ENCODE measurements at places on chromosomes 2 and 18.

GRCh38 chr2:98158305-98158704 lies 71.3 kb downstream of the VWA3B start:
- H3K4me1 ChIP-seq, result no peaks in the 10 kb centered on the region
- peak; percentile 12 for DNase-seq
- no peaks in the 10 kb centered on the region for H3K27me3 ChIP-seq
- no peaks in the 10 kb centered on the region for H3K36me3 ChIP-seq
- H3K4me3 ChIP-seq, result no peak overlapping the region

GRCh38 chr2:109331896-109332848 lies 203.2 kb downstream of the SH3RF3 start:
- H3K27me3 ChIP-seq, result no peaks in the 10 kb centered on the region
- H3K27ac ChIP-seq, result no peak overlapping the region
- H3K36me3 ChIP-seq, result peaks cover 4% of the 10 kb centered on the region
- peak; percentile 60 for DNase-seq
- H3K4me3 ChIP-seq, result no peak overlapping the region

- DNase-seq, result no peak
- no peak overlapping the region for H3K4me3 ChIP-seq
- no peaks in the 10 kb centered on the region for H3K27me3 ChIP-seq
- peaks cover 3% of the 10 kb centered on the region for H3K4me1 ChIP-seq
These were observed 322.9 kb upstream of the KCNJ3 start for GRCh38 chr2:154375579-154375931.

DNA sequence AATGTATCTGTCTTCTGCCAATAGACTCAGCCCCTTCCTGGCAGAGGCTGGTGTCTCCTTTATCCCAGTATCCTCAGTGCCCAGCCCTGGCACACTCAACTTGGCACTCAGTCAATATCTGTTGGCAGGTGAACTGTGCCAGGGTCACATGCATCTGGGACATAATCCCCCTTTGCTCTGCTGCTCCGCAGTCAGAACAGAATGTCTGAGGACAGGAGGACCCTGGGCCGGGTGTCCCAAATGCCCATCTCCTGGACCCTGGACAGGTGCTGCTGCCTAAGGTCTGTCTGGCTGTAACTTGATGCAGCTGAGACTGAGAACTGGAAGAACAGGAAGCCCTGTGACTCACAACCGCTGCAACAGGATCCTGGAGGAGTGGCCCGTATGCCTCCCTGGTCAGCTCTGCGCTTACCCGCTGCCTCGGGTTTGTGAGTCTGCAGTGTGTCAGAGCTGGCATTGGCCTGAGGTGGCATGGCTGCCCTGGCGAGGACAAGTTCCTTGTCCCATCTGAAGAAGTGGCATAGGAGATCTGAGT lies 11.4 kb downstream of the HK2 start:
- peak; percentile 72 for DNase-seq
- peaks cover 30% of the 10 kb centered on the region for H3K4me1 ChIP-seq
- no peak overlapping the region for H3K4me3 ChIP-seq
- H3K27ac ChIP-seq, result no peak overlapping the region
- peaks cover 3% of the 10 kb centered on the region for H3K36me3 ChIP-seq

DNA sequence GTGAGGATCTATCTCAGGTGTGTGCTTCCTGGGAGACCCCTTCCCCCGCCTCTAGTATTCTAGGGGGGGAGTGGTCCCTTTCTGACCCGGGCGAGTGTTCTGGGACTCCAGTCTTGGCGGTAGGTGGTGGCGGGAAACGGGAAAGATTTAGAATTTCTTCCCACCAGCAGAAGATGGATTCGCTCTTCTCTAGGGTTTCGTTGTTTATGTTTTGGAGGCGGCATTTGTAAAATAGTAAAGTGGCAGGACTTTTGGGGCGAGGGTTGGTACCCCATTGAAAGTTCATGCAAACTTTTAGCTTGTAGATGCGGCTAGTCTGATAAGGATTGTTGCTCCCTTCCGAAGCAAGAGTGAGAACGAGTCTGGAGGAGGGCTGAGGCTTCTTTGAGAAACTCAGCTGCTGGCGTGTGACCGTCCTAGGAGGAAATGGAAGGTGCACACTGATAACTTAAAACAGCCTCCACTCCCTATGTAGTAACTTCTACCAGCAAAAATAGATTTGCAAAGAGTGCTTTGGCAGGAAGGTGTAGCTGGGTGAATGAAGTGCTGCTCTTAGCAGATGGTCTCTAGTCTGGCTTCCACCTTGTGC lies 412 bp downstream of the GPD2 start:
- H3K36me3 ChIP-seq, result peaks cover 4% of the 10 kb centered on the region
- no peaks in the 10 kb centered on the region for H3K27me3 ChIP-seq
- H3K4me3 ChIP-seq, result peak overlapping the region; percentile 77
- no peak overlapping the region for H3K27ac ChIP-seq
- DNase-seq, result no peak

Data from H9 (cell line).